Fibroblast of skin of left biceps (primary cell): ENCODE measurements at places on chromosomes 7 and 10.

GRCh38 chr7:157699357-157700013, 362.7 kb downstream of the DNAJB6 start:
- DNase-seq = no peak

GRCh38 chr10:30827531-30828120, 198.1 kb upstream of the LYZL2 start:
- peak; percentile 51 for DNase-seq

- DNase-seq = no peak
These were observed 487.8 kb upstream of the TEX47 start for GRCh38 chr7:89283302-89283701.

DNA sequence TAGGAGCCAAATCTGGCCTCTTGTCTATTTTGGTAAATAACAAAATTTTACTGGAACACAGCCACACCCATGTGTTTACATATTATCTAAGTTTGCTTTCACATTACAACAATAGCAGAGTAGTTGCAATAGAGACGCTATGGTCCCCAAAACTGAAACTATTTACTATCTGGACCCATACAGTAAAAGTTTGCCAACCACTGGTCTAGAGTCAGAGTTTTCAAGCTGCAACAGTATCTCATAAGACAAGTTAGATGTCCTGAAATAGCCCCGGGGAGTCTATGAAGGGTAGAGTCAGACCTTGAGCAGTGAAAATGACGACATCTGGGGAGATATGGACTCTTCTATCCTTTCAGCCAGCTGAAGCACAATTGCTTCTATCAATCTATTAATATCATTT, 74.2 kb downstream of the CTNNA3 start:
- DNase-seq = no peak

DNA sequence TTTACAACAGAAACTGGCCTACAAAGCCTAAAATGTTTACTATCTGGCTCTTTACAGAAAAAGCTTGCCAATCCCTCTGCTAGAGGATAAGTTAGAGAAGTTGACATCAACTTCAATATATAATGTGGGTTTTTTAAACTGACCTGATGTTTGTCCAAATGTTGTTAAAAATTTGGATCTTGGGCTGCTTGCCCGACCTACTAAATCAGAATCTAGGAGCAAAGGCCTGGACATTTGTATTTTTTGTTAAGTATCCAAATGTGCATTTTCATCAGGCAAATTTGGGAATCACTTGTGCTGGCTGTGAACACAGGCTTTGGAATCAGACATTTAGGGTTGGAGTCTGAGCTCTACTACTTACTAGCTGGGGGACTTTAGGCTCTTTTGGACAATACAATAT, 252.7 kb upstream of the CSTF2T start:
- DNase-seq = no peak

DNA sequence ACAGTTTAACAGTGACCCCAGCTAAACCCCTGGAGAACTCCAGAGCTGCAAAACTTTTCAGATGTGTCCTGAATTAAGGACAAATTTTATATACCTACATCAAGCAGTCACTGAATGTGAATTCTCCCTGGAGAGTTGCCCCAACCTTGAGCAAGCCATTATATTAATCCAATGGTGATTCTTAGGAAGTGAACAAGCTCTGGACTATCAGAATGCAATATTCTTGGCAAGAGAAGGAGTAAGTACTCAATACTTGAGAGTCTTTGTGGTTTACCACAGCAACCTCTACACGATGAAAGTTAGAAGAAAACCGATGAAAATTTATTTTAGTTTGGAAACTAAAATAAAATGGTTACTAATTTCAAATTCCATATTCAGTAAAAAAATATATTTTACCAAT, 19.3 kb upstream of the ZNF365 start:
- peak; percentile 10 for DNase-seq

- no peak for DNase-seq
These were observed 49.8 kb upstream of the DUSP5 start for GRCh38 chr10:110447886-110448285.

DNA sequence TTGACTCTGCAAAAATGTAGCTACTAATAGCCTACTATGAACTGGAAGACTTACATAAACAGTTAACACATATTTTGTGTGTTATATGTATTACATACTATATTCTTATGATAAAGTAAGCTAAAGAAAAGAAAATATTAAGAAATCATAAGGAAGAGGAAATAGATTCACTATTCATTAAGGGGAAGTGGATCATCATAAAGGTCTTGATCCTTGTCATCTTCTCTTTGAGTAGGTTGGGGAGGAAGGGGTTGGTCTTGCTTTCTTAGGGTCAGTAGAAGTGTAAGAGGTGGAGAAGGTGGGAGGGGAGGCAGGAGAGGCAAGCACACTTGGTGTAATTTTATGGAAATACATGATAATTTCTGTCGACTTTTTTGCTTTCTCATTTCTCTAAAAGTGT, 81.3 kb downstream of the NAMPT start:
- no peak for DNase-seq

- no peak for DNase-seq
These were observed 147.1 kb downstream of the TRIL start for GRCh38 chr7:28811008-28811407.
